Neural progenitor cell (in vitro differentiated cells): ENCODE measurements at places on chromosomes 7 and 10. TPM values are rescaled to one million over a fixed set of nuclear protein-coding genes. Genes with fewer than 3 reads are reported as not detected.

- no peak for DNase-seq
Observed at GRCh38 chr7:155975490-155975889, 163.2 kb upstream of the SHH start.

- DNase-seq = no peak
Observed at GRCh38 chr7:35477609-35478008, 217.3 kb downstream of the HERPUD2 start.

- peak; percentile 86 for DNase-seq
Observed at GRCh38 chr10:23204773-23205172, 12.7 kb downstream of the PTF1A start.

- peak; percentile 55 for DNase-seq
Observed at GRCh38 chr7:74092321-74092963, 8.8 kb downstream of the LIMK1 start.

GRCh38 chr10:17607603-17608332 lies 9.4 kb downstream of the HACD1 start:
- peak; percentile 78 for DNase-seq

Gene IQUB
- 0.58 and 0.84 TPM in 2 replicates for total RNA-seq

Gene GDF10
- total RNA-seq = 0.28 and 1.6 TPM in 2 replicates

Gene KCNH2
- 2.6 and 11.1 TPM in 2 replicates for total RNA-seq

Gene LLCFC1
- not detected in 2 replicates for total RNA-seq
